ENCODE measurements at places on chromosomes 2 and 18.

- DNase-seq, result no peak
These were observed 49.2 kb downstream of the ICA1L start for GRCh38 chr2:202822411-202822810.

GRCh38 chr2:43218702-43219382 is 7.6 kb downstream of the ZFP36L2 start:
- DNase-seq, result no peak

DNA sequence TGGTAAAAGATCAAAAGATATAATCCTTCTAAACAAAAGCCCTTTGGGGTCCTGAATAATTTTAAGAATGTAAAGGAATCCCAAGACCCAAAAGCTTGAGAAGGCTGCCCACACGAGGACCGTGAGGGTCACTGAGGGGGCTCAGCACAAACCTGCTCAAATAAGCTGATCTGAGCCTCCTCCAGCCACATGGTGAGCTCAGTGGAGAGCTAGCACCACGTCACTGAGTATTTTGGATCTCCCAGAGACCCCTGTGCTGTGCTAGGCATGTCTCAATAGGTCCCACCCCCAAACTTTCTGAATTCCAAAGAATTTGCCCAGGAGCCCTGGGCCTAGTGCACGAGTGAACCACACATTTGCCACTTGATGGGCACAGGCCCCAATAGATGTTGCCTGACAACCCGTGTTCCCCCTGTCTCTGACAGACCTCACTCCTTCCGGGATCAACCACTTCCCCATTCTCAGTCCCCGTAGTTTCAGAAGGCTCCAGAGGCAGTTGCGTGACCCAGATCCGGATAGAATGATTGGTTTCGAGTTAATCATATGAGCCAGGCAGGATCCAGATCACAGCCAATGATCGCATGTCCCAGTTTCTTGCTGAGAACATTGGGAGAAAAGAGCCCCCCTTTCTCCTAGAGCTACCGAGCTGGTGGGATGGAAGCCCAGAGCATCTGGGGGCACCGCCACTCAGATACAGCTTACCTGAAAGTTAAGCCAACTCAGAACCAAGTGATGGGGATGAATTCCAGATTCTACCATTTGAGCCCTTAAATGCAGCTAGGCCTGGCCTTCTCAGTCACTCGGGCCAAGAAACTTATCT is 203.8 kb downstream of the TNS1 start:
- no peak for DNase-seq

- no peak for DNase-seq
These were observed 54.4 kb downstream of the USP14 start for GRCh38 chr18:212780-213179.

DNA sequence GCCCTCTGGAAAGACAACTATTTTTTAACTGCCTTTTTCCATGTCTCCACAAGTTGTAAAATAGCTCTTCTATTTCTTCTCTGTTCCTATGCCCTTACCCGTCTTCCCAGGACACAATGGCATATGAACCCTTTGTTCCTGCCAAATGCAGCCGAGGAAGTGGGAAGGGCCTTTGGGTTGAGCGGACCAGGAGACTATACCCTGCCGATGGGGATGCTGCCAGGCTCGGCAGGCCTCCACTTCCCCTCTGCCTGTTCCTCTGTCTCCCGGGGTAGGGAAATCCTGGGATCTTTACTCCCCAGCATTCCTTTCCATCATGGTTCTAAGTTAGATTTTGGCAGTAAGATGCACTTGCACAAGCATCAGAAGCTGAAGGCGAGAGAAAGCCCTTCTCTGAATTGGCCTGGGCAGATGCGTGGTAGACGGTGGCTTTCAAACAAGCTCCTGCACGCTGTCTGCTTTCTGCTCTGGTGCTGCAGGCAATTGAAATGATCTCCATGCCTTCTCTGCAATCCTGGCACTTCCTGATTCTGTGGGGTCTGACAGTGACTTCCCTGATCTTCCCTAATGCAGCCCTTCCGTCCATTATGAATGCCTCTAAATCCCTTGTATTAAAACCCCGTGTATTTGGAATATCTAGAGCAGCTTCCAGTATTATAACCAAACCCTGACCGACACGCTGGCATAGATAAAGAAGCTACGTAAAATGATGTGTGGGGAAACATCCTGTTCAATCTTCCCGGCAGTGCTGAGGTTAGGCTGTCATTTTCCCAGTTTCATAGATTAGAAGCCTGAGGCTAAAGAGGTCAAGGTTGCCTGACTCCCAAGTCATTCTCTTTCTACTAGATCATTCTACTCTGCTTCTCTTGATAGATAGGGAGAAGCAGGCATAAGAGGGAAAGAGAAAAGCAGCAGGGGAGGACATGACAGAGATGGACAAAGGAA is 69.8 kb downstream of the MCFD2 start:
- no peak for DNase-seq

DNA sequence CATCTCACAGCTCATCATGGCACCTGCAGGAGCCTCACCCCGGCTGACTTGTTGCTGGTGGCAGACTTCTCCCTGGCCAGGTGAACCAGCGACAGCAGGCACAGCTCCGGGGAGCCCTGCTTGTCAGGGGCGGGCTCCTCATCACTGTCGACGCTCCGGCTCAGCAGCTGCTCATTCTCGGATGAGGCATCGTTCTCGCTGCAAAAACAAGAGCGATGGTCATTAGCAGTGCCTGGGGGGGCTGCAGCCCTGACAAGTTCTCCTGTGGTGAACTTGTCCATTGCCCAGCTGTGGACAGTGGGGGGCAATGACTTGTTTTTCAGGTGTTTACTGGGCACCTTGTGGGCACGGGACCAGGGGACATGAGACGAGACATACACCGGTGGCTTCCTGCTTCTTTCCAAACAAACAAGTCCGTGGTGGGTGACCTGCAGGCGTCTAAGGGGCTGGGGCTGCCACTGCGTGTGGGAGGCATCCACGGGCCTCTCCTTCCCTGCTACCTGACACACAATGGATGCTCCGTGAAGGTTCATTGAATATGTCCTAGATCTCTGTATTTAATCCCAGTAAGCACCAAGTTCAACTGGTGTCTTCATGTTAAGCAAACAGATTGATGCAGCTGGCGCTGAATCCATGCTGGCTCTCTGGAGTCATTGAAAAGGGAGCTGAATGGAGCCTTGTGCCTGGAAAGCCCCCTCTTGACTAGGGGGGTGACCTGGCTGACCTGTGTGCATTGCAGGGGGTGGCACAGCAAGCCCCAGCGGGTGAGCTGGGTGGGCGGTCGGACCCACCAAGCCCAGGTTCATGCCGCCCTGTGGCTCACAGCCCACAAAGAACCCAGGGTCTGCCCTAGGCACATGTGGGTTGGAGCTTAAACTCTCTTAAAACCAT is 81.0 kb downstream of the EDAR start:
- DNase-seq, result no peak

DNA sequence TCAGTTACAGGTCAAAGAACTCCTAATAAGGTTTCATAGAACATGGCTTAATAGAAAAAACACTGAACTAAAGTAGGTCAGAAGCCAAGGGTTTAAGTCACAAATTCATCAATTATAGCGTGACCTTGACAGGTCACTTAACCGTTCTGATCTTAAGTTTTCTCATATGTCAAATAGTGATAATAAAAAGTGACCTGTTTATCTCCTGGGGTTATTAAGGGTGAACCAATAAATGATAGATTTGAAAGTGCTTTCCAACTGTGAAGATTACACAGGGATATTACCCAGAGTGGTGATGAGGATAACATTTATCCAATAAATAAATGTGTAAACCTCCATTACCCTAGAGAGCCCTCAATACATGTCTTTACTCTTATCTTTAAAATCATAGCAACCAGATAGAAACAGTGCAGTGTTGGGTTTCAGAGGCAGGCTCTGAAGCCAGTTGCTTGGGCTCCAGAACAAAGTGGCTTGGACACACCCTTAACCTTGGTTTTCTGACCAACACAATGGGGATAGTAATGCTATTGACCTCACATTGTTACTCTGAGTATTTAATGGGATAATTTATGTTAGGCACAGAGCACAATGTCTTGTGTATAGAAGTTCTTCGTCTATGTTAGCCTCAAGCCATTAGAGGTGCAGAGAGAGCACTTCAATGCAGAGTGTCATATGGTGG is 48.6 kb downstream of the KLHL14 start:
- no peak for DNase-seq

GRCh38 chr2:231929961-231930592 is 3.9 kb upstream of the NPPC start:
- DNase-seq, result no peak

GRCh38 chr2:113009622-113010021 is 4.4 kb downstream of the IL36A start:
- no peak for DNase-seq

DNA sequence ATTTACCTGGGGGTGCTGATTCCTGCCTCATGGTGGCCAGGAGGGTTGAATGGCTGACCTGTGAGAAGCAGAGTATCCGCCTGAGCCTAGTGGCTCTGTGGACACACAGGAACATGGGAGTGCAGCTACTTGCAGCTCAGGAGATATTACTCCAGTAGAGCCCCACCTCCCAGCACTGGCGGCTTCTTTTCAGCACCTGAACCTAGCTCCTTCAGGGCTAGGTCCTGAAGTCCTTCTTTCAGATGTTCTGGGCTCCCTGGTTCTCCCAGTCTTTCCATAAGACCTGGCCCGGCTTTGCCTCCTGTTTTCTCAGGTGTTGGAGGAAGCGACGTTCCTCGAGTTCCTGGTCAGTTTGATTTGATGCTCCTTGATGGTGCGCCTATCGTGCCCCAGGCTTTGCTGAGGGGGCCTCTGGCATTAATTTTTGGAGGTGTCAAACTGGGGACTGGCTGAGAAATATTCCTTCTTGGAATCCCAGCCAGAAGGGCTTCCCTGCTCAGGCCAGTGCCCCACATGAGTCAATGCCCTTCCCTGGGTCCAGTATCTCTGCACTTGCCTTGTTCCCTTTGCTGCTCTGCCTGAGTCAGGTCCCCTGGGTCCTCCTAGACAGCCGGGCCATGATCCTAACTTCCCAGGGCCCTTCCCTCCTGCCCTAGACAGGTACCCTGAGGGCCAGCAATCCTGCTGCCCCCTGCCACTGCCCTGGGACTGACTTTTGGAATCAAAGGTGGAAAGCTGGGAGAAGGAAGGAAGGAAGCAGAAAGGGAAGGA is 110.7 kb upstream of the HAAO start:
- no peak for DNase-seq

DNA sequence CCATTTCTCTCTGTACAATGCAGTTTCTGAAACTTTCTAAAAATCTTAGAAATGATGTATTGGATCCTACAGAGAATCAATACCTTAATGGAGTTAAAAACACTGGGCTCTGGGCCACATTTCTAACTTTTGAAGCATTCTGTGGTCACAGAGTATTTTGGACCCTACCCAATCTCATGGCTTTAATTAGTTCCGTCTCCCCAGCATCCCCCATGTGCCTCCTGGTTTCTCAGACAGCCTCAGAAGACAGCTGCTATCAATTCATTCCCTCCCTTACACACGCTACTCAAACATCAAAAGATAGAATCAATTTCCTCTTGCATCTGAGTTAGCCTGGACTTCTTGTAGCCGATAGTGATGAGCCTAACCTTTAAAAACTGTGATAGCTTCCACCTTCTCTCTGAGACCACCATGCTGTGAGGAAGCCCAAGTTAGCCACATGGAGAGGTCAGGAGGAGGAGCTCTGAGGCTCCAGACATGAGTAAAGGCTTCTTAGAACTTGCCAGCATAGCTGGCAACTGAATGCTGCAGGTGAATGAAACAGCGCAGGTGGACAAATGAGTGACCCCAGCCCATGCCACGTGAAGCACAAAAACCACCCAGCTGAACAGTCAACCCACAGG is 10.4 kb downstream of the ADCY3 start:
- DNase-seq, result no peak

Data from stimulated activated CD8-positive, alpha-beta memory T cell treated with anti-CD3 and anti-CD28 coated beads, Interleukin-15, amount 100 ng/mL, for 24 hours (primary cell).